ENCODE measurements at places on chromosomes 1 and 21.

GRCh38 chr1:236065509-236066005 is 667 bp upstream of the NID1 start:
- no peak for DNase-seq

- DNase-seq, result no peak
These were observed 19.2 kb upstream of the MAGOH start for GRCh38 chr1:53257454-53258081.

DNA sequence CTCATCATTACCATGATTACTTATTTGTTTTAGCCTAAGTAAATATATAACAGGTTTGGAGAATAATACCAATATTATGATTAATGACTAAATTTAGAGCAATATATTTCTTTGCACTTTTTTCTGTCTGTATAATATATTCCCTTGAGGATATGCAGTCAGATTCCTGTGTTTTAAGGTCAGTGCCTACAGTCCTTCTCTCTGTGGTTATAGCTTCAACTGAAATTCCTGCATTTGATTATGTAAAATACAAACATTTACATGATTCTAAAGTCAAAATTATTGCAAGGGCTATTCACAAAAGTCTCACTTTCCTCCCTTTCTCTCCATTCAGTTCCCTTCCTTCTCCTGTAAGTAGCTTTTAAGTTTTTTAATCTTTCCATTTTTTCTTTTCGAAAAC is 142.9 kb upstream of the COL6A1 start:
- no peak for DNase-seq

DNA sequence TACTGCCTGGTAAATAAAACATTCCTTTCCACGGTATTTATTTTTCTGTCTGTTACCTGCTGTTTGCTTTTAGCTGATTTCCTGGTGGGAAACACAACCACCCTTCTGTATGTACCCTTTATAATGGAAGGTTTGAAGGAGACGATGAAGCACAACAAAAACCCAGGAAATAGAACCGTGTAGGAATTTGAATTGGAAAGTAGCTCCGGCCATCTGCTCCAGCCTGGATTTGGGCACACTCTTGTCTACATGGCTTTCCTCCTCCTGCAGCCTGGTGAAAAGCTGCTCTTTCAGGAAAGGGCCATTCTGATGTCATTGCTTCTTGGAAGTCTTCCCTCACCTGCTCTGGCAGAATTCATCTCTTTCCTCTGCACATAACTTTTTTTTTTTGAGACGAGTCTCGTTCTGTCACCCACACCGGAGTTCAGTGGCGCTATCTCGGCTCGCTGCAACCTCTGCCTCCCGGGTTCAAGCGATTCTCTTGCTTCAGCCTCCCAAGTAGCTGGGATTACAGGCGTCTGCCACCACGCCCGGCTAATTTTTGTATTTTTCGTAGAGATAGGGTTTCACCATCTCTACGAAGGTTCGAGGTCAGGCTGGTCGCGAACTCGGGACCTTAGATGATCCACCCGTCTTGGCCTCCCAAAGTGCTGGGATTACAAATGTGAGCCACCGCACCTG is 2.7 kb downstream of the AK4 start:
- DNase-seq, result no peak

GRCh38 chr1:47769983-47770382 is 227.2 kb downstream of the TRABD2B start:
- DNase-seq, result no peak

DNA sequence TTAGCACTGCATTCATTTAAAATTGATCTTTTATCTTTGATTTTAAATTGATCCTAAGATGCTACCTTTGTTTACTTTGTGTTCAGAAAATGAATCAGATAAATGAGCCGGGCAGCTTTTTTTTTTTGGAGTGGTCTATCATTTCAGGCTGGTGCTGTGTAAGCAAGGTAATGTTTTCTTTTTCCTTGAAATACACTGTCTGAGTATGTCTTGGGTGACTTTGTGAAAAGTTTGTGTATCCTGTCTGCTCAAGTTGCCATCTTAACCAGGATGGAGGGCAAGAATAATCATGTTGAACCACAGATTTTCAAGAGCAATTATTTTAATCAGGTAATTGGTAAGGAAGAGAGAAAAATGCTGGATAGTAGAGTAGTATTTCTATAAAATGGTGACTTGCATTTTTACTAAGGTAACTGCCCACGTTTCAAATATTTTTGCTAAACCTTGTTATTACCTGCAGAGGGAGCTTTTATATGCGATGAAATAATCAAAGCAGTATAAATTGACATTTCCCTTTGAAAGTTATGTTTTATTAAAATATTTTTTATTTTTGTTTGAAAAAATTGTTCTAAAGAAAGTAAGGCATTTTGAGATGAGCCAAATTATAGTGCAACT is 11.1 kb downstream of the ADGRL2 start:
- no peak for DNase-seq

- DNase-seq, result no peak
These were observed 258.5 kb downstream of the BACH1 start for GRCh38 chr21:29557200-29557599.

All from NCI-H510A treated with DMSO at 0.1 percent for 48 hours (cell line).